DMS153 (cell line): ENCODE measurements at places on chromosomes 12 and 14.

DNA sequence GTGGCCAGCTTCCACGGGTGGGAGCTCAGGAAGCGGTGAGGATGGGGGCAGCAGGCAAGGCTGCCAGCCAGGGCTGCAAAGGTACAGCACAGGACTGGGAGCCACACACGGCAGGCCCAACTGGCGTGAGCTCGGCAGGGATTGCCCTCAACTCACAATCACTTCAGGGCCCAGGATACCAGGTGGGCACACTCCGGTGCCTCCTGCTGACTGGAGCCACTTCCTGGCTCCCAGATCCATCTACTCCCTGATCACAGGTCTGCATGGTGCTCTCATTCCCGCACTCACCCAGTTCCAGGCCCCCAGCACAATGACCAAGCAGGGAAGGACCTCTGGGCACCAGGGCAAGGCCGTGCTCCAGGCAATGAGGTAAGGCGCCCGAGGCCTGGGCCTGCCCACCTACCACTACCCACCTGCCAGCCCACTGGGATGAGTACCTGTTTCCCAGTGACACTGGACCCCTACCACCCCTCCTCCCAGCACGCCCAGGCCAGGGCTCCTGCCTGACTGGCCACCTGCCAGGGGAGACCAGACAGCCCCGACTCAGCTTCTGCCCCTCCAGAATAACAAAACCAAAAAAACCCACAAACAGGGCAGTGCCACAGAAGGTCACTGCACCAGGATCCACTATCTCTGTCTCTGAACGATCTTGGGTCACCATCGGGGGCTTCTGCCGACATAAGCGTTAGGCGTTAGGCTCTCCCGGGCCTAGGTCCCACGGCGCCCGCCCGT is 1.8 kb downstream of the JAG2 start:
- no peak for DNase-seq

DNA sequence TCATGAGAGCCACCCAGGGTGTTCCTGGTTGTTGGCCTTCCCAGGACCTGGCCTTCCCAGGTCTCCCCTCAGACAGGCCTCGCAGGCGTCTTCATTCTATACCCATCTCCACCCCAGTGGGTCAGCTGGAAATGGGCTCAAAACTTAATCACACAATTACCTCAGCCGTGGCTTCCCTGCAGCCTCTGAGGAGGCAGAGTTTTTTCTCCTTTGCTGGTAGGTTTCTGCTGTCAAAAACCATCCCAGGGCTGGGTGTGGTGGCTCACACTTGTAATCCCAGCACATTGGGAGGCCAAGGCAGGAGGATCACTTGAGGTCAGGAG is 13.2 kb downstream of the NFKBIA start:
- no peak for DNase-seq

GRCh38 chr14:99972748-99973466 is 92.3 kb upstream of the EVL start:
- no peak for DNase-seq

GRCh38 chr14:62796431-62796830 is 248.8 kb downstream of the KCNH5 start:
- no peak for DNase-seq

DNA sequence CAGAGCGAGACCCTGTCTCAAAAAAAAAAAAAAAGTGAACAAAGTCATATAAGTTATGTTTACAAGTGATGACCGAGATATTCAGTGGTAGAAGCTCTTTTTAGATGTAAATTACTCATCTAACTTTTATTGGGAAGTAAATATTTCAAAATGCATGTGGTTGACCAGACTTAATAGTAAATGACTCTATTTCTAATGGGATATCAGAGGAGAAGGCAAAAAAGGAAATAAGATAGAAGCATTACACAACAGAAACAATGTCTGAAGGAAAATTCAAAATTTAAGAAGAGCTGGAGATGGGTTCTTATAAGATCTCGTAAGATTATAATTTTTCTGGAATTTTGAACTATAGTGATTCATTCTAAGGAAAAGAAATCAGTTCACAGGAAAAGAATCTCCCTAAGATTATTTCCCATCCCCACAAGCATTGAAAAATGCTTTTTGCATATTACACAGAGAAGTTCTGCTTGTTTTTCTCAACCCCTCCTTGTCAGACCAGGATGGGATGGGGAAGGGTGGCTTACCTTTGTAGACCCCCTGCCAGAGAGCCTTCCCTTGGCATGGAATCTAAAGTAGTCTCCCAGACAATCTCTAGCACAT is 63.1 kb upstream of the STK38L start:
- no peak for DNase-seq

DNA sequence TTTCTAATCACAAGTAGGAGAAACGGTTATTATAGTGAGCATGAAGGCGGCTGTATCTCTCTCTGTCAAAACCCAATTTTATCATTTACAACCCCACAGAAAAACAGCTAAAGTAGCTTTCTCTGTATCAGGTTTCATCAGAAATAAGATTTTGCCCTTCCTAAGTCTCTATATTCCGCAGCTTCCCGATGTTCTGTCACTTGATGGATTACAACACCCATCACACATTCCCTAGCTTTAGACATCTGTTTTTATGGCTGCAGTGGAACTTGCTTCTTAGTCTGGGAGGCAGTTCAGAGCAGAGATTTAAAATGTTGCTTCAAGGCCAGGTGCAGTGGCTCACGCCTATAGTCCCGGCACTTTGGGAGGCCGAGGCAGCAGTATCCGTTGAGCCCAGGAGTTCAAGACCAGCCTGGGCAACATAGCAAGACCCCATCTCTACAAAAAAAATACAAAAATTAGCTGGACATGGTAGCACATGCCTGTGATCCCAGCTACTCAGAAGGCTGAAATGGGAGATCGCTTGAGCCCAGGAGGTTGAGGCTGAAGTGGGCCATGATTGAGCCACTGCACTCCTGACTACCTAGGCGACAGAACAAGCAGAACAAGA is 27.6 kb upstream of the FOXN3 start:
- DNase-seq, result no peak

- DNase-seq, result no peak
Observed at GRCh38 chr14:75928690-75929181, 53.1 kb downstream of the TGFB3 start.

DNA sequence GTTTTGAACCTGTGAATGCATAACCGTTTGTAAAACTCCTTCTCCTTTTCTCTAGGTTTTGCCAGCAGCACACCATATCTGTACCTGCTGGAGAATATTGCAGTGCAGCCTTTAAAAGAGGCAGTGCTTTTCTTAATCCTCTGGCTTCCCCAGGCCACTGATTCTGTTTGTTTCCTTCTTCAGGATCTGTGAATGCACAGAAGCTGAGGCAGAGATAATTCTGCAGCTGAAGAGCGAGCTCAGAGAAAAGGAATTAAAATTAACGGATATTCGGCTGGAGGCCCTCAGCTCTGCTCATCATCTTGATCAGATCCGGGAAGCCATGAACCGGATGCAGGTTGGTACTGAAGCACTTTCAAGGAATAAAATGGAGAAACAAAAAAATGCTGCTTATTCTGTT is 348.7 kb downstream of the NAV3 start:
- no peak for DNase-seq

DNA sequence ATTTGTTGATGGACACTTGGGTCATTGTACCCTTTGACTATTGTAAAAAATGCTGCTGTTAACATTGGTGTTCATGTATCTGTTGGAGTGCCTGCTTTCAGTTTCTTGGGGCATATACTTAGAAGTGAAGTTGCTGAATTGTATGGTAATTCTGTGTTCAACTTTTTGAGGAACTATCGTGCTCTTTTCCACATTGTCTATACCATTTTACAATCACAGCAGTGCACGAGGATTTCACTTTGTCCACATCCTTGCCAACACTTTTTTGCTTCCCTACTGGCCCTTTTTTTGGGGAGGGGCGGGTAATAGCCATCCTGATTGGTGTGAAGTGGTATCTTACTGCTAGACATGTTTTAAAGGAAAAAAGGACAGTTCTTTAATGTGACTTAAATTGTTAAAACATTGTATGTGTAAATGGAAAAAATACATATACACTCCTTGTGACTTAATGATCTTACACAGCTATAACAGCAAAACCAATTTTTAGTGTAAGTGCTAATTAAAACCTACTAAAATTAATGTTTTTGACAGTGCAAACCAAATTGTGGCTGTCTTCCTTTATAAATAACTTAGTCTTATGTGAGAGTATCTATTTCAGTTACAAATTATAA is 52.7 kb downstream of the WNK1 start:
- no peak for DNase-seq

GRCh38 chr14:69553252-69553651 is 21.4 kb downstream of the CCDC177 start:
- DNase-seq, result no peak

- no peak for DNase-seq
Observed at GRCh38 chr14:68634874-68635595, 157.8 kb downstream of the ZFP36L1 start.

- no peak for DNase-seq
Observed at GRCh38 chr12:108914121-108914531, 34.2 kb downstream of the DAO start.

GRCh38 chr14:81211844-81212243 is 8.9 kb downstream of the GTF2A1 start:
- DNase-seq, result no peak

DNA sequence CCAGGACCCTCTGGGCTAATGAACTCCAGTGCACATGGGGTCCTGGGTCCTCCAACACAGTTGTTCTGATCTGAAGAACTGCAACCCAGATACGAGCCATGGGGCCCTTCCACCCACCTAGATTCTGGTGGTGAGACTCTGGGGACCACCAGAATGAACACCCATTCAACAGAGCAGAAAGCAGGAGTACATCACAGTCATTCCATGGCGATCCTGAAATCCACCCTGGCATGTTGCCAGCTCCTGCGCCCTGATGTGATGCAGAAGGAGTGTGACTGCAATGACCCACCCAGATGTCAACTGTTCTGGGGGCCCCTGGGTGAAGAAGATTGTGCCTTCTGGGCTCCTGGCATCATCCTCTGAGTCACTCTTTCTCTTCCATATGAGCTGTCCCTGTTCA is 211.6 kb downstream of the KIF26A start:
- DNase-seq, result no peak

GRCh38 chr12:87142342-87142741 is 886.2 kb upstream of the MGAT4C start:
- no peak for DNase-seq
